ENCODE measurements at places on chromosomes 16 and 17.

DNA sequence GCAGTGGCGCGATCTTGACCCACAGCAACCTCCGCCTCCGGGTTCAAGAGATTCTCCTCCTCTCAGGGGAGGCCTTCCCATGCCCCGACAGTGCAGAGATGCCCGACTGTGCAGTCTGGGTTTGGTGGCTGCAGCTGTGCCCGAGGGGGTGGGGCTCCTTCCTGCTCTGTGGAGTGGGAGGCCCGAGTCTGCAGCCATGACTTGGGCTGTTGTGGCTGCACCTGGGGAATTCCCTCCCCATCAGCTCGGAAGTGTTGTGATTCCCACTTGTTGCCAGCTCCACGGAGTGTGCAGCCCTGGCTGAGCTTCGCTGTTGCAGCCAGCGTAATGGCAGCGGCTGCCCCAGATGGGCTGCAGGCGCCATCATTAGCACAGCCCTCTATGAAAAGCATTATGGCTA lies 66.4 kb upstream of the SMIM36 start:
- peak; percentile 51 for DNase-seq

DNA sequence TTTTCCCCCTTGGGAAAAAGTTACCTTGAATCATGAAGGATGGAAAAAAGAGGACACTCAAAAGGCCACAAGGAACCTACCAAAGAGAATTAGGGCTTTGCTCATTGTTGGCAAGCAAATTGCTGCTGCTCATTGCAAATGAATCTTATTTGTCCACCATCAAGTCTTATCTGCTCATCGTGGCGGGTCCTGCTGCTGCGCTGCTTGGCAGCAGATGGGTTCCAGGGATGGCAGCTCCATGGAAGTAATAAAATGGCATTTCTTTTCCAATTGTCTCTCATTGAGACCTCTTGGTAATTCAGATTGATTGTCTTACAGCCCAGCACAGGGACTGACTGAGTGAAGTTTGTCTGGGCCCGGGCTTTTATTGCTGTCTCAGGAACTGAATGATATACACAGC lies 118.7 kb downstream of the MRM1 start:
- DNase-seq, result no peak

DNA sequence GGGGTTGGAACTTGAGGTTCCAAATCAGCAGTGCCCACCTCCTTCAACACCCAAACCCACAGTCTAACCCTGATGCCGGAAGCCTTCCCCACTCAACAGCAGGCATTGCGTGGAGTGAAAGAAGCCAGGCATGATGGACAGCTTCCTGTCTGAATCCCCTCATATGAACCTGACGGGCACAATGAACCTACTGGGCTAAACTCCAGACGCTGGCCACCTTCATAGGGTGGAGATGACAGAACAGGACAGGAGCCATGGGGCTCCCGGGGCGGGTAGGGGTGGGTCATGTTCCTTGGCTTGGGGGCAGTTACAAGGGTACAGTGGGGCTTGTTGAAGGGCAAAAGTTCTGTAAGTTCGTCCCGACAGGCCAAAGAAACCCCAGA lies 460 bp upstream of the HSBP1 start:
- DNase-seq, result no peak

GRCh38 chr17:67477687-67478086 lies 100.6 kb downstream of the PITPNC1 start:
- peak; percentile 60 for DNase-seq

DNA sequence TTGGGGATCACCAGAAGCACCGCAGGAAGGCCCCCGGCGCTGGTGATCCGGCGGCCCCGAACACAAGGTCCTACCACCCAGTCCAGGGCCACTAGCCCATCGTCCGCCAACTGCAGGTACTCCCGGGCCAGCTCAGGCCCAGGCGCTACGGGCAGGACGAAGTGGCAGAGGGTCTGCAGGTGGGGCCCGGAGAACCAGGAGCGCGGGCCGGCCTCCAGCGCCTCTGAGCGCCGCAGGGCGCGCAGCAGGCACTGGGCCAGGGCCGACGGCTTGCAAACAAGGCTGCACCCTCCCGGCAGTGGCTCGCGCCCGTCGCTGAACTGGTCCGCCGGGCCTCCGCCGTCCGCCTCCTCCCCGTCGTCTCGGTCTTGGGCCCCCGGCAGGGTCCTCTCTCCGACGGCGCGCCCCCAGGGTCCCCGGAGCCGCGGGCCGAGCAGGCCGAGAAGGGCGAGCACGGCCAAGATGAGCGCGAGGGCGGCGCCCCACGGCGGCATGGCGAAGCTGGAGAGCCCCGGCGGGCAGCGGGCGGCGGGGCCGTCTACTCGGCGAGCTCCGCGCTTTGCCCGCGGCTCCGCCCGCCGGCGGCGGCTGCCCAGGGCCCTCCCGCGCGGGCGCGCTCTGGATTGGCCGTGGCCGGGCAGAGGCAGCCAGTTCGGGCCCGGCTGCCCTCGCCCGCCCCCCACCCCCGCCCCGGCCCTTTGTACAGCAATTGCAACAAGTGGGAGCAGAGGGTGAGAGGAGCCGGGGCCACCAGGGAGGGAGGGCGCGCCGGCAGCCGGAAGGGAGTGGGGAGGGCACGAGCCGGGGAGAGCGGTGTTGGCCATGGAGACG lies at the start of gene ABHD15:
Gene ABHD15 (minus strand): TSS at position 565 of the 831 bp plus-strand sequence. CDS start 71 bp downstream, at position 494.
- peak; percentile 64 for DNase-seq

GRCh38 chr17:72419866-72420774 lies 299.3 kb downstream of the SOX9 start:
- DNase-seq, result no peak

- no peak for DNase-seq
These were observed 44.9 kb downstream of the ABCA8 start for GRCh38 chr17:68910251-68910705.

DNA sequence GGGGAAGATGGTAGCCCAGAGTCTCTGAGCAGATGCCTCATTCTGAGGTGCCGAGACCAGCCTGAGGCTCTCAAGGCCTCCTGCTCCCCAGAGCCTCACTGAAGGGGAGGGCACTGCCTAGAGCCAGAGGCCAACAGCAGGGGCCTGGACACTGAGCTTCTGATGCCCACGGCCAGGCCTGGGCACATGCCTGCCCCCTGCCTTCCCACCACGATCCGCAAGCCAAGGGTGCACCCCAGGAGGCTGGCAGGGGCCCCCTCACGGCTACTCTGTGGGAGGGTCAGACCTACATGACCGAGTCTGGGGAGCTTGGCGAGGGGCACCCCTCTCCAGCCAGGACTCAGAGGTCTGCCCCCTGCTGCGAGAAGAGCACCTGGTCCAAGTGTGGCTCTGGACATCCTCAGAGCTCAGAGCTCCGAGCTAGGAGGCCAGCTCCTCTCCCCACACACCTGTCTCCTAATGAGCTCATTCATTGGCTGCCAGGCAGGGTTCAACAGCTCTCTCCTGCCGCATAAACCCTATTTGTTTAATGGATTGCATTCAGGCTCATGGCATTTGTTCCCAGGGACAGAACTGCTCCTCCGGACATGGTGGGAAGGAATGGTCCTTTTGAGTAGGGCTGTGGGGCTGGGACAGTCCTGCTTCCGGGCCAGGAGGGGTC lies 13.9 kb downstream of the OTOP3 start:
- no peak for DNase-seq

DNA sequence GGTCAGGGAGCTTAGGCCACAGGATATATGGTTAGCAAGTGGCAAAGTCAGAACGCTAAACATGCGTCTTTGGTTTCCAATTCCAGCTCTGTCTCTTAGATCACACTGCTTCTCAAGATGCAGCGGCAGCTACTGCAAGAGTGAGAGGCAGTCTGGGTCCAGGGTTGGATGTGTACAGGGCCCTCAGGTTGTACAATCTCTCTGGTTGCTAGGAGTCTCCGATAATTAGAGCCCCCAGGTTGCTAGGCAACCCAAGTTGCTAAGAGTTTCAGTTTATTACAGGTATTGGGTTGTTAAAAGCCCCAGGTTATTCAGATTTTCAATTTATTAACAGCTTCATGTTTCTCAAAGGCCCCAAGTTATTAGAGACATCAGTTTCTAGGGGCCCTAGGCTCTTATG lies 15.5 kb upstream of the SPACA3 start:
- no peak for DNase-seq

- DNase-seq, result no peak
These were observed 10.4 kb downstream of the RPUSD1 start for GRCh38 chr16:777826-778225.

- peak; percentile 81 for DNase-seq
These were observed 5.2 kb upstream of the GRIN2C start for GRCh38 chr17:74864866-74865395.

GRCh38 chr17:50680126-50680525 lies 27.6 kb downstream of the ANKRD40 start:
- DNase-seq, result no peak

DNA sequence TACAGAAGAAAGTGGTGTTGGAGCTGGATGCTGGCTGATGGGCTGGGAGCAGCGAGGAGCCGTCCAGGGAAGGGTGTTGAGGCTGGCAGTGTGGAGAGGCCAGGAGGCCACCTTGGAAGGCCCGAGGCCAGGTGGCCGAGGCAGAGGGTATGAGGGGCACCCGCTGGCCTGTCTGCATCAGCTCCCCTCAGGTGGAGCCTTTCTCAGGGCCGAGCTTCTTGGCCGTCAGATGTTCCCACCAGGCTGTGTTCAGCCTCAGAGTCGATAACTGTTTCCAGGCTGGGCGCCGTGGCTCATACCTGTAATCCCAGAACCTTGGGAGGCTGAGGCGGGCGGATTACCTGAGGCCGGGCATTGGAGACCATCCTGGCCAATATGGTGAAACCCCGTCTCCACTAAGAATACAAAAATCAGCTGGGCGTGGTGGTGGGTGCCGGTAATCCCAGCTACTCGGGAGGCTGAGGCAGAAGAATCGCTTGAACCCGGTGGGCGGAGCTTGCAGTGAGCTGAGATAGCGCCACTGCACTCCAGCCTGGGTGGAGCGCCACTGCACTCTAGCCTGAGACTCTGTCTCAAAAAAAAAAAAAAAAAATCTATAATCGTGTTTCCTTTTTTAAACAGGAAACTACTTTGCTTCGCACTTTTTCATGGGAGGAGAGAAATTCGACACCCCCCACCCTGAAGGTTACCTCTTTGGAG lies 25.3 kb downstream of the MGRN1 start:
- DNase-seq, result no peak

Data from activated naive CD4-positive, alpha-beta T cell treated with Interleukin-2 at 50 U/mL for 16 hours (primary cell).